A549 treated with DMSO at 1 μM for 4 hours (cell line): ENCODE measurements at places on chromosomes 7 and 10. TPM values are rescaled to one million over a fixed set of nuclear protein-coding genes. Genes with fewer than 3 reads are reported as not detected.

ZNF117 gene
- 0.11 to 0.25 TPM (median 0.18 TPM) in 5 replicates for total RNA-seq

MOSPD3 gene
- total RNA-seq = 17.2 to 20.3 TPM (median 18.1 TPM) in 5 replicates

HECW1 gene
- total RNA-seq = 11.4 to 14.2 TPM (median 12.2 TPM) in 5 replicates

SPDYE6 gene
- total RNA-seq = not detected in 5 replicates

ZNF804B gene
- total RNA-seq = not detected in 5 replicates

CPN1 gene
- total RNA-seq = 0.16 to 0.60 TPM (median 0.41 TPM) in 5 replicates

SLC18A3 gene
- 0.03 TPM in 1 of 5 replicates, not detected in the others for total RNA-seq
